Heart right ventricle (tissue), 16 donors: ENCODE measurements at places on chromosomes 4 and X.

DNA sequence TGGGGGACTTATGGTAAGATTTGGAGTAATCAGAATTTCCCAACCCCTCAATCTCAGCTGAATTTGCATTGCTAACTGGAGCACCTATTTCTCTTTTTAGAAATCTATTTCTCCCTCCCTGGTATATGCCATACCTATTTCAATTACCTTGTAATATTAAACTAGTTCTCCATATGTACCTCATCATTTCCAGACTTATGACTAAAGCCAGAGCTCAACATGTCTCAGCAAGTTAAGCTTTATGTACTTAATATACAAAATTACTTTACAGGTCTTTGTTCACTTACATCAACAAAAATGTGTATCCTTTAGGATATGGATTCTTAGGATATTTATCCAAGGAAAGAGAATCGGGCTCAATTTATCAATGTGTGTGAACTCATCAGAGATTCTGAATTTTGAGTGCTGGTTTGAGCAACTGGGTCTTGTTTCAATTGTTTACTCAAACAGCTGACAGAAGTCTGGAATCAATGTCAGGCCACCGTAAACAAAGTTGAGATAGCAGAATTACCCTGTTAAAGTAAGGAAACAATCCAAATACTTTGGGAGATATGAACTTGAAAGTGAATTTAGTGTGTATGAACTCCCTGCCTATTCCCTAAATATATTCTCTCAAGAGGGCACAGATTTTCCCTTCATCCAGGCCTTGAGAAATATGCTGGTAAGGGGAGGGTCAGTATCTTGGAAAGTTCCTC, 199.6 kb downstream of the VEGFC start:
- no peak for DNase-seq

DNA sequence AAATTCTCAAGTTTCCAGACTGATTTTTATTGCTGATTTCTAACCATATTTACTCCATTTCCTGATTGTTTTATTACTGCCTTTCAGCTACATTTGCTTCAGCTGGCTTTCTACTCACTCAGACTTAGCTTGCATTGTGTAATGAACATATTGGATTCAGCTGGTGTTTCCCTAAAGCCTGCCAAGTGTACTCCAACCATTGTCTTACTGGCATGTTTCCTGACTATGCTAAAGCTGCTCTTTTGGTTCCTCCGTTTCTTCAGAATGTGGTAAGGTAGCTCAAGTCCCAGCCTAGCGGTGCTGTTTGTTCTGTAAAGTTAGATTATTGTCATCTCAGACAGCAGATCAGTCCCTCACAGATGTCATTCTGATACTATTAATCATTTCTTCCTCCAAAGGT, 53.1 kb upstream of the GLRA2 start:
- DNase-seq = no peak

- no peak for DNase-seq
Measured at GRCh38 chrX:120549483-120550452, 11.0 kb downstream of the CUL4B start.

DNA sequence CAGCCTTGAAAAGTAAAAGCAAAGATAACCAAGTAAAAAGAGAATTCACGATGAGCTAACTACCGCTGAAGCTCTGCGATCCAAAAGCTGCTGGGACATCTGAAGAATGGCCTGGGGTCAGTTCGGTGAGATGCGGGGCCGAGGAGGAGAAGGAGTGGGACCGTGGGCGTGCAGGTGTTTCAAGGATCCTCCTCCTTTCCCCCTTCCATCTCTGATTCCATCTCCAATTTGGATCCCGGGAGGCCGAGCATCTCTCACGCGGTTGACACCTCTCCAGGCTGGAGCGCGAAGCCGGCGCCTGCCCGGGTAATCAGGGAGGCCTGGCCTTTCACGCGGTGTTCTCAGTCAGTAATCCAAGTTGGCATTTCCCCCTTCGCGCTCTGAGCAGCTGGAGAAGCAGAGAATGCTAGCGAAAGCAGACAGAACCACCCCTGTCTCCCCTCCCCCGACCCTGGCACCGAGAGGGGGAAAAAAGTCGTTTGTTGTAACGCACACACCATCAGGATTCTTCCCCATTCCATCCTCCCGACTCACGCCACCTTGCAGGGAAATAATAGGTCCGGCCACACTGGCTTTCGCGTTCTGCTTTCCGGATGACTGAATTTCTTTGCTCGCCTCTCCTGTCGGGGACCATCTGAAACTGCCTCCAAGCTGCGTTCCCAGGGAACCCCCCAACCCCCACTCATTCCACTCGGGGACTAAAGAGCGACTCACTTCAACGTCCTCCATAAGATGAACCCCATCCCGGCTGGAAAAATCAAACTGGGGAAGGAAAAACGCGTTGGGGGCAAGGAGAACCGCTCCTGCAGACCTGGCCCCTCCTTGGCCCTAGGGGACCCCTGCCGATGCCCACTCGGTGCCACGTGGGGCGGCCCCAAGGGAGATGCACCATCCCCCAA, 6.5 kb downstream of the NEUROG2 start:
- DNase-seq = no peak

- no peak for DNase-seq
Measured at GRCh38 chrX:8721536-8721935, 10.4 kb downstream of the ANOS1 start.

GRCh38 chr4:94276204-94276603, 66.4 kb downstream of the HPGDS start:
- no peak for DNase-seq

- no peak for DNase-seq
Measured at GRCh38 chrX:117096528-117096927, 633.8 kb upstream of the CT83 start.

DNA sequence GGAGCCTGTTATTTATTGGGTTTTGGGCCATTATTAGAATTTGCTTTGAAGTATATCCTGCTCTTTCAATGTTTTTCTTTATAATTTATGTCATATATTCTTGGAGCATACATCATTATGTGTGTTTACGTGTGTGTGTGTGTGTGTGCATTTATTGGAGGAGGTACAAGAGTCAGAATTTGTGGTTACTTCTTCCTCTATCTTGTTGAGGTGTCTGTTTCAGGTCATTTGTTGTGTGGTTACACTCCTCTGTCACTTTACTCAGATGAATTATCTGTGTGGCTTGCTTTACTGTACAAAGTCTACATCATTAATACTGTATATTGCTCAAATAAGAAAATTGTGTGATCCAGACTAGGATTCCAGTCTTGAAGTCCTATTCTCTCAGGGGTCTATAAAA, 1957.4 kb upstream of the TENM3 start:
- DNase-seq = no peak

GRCh38 chr4:8114456-8115202, 44.0 kb downstream of the ABLIM2 start:
- no peak for DNase-seq

DNA sequence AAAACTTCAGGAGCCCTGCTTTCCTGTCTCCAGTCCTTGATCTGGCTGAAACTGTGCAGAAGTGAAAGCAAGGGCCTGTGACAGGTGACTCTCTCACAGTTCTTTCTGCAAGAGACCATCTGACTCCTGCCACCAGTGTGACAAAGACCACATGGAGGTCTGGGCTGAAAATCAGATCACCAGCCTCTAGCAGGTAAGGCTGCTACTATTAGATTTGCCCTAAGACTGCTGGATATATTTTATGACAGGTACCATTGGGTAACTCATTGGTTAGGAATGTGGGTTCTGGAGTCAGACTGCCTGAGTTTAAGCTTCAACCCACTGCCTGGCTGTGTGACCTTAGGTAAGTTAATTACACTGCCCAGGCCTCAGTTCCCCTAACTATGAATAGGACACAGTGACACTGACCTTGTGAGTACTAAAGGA, 163.3 kb upstream of the SLC7A11 start:
- DNase-seq = no peak

DNA sequence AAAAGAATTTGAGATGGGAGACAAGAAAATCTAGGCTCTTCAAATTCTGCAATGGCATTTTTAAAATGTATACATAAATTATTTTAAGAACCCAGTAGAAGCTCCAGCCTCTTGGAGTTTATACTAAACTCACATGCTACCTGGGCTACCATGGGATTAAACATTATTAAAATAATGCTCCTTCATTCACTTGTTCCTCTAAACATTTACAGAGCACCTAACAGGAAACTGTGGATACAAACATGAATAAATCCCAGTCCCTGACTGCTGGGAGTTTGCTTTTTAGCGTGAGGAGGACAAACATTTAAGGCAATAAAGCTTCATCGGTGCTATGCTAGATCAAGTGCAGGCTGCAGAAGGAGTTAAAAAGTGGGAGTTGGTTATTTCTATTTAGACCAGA, 5.4 kb upstream of the SPP1 start:
- no peak for DNase-seq

- no peak for DNase-seq
Measured at GRCh38 chr4:143357161-143357845, 20.6 kb downstream of the GAB1 start.

GRCh38 chr4:53905941-53906377, 158.4 kb downstream of the CHIC2 start:
- DNase-seq = peak; percentile 40

- DNase-seq = no peak
Measured at GRCh38 chr4:80173401-80173800, 23.9 kb upstream of the PRDM8 start.

GRCh38 chr4:4575284-4576211, 33.7 kb upstream of the STX18 start:
- DNase-seq = peak; percentile 73

DNA sequence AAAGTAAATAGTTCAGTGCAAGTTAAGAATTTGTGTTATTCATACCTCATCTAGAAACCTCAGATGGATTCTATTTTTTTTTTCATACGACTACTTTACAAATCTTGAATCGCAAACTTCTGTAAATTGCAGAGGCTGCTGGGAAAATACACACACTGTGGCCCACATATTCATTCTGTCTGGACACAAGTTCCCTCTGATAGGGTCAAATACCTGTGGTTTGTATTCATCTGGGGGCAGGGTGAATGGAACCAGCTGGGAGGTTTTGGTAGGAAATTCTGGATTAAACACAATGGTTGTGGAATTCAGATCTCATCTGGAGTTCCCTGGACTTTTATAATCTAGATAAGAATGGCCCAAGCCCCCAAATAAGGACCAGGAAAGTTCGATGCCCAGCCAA, 56.2 kb downstream of the SPATA18 start:
- DNase-seq = no peak

DNA sequence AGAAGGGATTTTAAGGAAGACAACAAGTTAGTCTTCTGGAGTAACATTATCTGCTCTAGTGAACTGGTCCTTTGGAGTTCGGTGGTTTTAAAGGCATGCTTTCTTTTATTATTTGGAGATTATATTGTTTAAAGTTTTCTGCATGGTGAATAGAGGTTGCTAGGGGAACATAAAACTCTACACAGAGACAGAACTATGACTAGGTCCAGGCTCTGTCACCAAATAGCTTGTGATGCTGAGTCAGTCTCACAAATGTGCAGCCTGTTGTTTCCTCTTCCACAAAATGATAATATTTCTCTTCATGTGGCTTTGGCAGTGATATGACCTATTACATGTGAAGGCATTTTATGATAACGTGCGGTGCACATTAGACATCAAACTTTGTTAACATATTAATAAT, 132.6 kb downstream of the PACRGL start:
- no peak for DNase-seq

GRCh38 chrX:63747331-63747730, 37.7 kb downstream of the ARHGEF9 start:
- DNase-seq = no peak

DNA sequence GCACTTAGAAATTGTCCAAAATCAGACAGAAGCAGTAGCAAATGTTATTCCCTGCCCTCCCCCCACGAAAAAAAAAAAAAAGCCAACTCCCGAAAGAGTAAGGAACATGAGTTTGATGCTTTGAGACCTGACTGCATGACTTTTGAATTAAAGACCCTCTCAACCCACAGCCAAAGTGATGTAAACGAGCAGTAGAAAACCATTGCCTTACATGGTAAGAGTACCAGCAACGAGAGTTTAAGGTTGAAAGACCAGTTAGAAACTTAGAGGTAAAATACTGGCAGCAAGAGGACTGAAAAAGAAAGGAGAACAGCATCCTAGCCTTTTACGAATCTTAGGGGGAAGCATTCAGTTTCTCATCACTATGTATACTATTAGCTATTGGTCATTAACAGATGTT, 10.0 kb upstream of the ANXA10 start:
- no peak for DNase-seq

DNA sequence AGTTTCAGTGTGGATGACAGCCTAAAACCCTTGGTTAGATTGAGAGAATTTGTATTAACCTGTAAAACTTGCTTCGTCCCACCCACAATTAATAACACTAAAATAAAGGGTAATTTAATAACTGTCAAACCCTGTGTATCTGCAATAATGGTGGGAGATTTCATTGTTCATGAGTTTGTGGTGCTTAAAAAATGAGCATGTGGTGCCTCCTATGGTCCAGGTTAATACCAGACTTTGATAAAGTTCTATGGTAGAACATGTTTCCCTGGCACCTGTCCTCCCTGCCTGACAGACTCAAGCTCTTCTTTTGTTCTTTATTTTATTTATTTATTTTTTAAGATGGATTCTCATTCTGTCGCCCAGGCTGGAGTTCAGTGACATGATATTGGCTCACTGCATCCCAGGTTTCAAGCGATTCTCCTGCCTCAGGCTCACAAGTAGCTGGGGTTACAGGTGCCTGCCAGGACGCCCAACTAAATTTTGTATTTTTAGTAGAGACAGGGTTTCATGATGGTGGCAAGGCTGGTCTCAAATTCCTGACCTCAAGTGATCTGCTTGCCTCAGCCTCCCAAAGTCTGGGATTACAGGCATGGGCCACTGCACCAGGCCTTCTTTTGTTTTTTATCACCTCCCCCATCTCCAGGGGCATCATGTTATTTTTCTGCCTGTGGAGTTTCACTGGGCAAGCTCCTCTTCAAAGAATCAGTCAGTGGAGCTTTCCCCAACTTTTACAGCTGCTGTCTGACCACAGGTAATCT, 289.2 kb downstream of the NR3C2 start:
- DNase-seq = no peak

DNA sequence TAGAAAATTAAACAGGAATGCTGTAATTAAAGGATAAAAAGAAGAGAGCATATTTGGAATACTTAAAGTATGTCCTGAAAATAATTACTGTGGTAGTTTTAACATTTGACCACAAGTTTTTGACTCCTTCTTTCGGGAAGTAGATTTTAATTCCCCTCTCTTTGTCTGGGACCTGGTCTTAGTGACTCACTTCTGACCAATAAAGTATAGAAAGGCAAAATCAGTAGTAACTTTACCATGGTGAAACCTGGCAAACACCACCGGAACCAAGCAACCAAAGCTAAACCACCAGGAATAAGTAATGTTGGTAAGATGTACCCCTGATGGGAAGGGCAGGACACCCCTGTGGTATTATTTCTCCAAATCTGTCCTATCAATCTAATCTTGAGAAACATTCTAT, 314.8 kb downstream of the PDHA2 start:
- no peak for DNase-seq
